Pulmonary artery endothelial cell (primary cell): ENCODE measurements at places on chromosomes 11 and 22.

GRCh38 chr11:21896746-21897602, 295.9 kb upstream of the ANO5 start:
- no peak for DNase-seq

- DNase-seq, result peak; percentile 72
These were observed 8.8 kb upstream of the PLA2G3 start for GRCh38 chr22:31148953-31149627.

DNA sequence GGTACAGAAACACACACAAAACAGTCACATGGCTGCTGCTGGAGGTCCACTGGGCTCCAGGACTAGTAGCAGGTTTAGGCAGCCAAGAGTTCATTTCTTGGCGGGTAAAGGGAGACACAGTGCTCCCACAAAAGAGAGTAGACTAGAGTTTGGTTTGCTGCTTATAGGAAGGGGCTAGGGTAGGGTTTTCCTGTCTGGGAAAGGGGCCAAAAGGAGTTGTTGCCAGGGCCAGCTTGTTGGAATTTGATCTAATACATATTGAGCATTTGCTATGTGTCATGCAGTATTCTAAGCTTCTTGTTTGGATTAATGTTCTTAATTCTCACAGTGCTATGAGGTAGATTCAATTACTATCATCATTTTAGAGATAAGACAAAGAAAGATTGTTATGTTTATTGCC, 195.1 kb upstream of the PLET1 start:
- DNase-seq, result no peak

DNA sequence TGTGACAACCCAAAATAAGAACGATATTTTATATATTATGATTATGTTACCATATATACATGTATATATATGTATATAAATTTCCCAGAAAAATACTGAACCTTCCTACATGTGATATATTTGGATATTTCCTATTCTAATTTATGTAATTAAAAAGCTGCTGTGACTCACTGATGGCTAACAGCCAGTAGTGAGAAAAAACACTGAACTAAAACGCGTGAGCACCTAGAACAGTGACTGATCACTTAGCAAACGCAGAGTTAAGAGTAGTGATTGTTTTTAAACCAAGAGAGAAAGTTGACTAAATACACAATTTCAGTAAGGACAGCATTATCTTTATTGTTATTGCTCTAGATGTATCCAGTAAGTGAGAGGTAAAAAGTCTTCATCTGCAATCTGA, 213.8 kb downstream of the TMEM135 start:
- no peak for DNase-seq

DNA sequence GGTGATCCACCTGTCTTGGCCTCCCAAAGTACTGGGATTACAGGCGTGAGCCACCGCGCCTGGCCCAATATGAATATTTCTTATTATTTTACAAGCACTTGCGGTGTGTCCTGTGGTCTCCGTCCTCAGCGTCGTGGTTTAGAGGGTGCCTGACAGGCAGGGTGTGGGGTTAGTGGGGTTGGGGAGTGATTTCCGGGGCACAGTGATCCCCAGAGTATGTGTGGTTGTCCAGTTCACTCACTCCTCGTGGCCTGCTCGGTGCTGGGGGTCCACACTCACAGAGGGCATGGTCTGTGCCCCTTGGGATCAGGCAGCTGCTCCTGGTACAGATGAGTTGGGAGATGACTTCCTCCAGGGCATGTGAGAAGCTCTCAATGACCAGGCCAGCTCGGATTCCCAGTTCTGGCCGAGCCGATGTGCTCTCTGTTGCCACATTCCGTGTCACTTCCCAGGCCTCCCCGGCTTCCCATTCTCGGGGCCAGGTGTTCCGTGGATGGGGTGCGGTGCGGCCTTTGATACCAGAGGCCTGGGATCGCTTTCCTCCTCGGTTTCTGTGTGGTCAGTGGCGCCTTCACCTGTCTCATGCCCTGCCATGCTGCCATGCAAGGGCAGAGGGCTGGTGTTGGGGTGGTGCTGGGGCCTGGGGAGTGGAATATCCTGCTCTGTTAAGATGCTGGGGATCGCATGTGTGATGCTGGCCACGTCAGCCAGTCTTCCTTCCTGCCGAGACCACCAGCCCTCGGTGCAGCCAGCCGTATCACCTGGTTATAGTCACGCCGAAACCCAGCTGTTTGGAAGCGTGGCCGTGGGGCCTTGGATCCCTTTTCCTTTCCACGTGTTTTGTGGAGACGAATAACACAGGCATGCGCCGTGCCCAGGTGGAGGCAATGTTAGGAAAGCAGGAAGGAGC, 39.6 kb downstream of the PARVB start:
- no peak for DNase-seq

DNA sequence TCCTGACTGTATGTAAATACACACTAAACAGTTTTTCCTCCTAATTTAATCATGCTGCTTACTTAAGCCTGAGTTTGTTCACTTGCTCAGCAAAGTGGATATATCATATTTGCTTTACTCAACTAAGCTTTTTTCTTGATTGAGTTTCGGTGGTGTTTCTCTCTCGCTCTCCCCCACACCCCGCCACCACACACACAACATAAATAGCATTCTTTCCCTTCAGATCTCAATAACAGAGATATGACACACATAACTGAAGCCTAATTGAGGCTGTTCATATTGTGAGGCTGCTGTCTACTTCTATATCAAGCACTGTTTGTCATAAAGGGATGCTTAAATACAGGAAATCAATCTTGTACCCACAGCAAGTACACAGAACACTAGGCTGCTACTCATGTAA, 364.9 kb downstream of the FAT3 start:
- DNase-seq, result no peak

GRCh38 chr11:86678296-86678695, 5.9 kb upstream of the ME3 start:
- no peak for DNase-seq

- no peak for DNase-seq
These were observed 104.0 kb downstream of the SIK3 start for GRCh38 chr11:116994195-116994594.

DNA sequence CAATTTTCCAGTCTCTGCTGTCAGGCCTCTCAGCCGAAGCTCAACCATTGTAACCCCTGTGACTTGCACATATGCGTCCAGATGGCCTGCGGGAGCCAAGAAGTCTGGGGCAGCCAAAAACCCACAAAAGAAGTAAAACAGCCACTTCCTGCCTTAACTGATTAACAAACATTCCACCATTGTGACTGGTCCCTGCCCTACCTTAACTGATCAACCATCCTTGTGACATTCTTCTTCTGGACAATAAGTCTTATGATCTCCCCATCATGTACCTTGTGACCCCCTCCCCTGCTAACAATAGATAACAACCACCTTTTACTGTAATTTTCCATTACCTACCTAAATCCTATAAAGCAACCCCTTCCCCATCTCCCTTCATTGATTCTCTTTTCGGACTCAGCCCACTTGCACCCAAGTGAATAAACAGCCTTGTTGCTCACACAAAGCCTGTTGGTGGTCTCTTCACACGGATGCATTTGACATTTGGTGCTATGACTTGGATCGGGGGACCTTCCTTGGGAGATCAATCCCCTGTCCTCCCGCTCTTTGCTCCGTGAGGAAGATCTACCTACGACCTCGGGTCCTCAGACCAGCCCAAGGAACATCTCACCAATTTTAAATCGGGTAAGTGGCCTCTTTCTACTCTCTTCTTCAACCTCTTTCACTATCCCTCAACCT, 1.3 kb upstream of the NDUFC2 start:
- no peak for DNase-seq

- no peak for DNase-seq
These were observed at the start of gene HDAC10 for GRCh38 chr22:50250555-50251476. TSS of gene HDAC10 (minus strand) at chr22:50251265. CDS start at chr22:50251032, 233 bp downstream.

GRCh38 chr11:104142698-104143097, 21.2 kb downstream of the PDGFD start:
- no peak for DNase-seq

DNA sequence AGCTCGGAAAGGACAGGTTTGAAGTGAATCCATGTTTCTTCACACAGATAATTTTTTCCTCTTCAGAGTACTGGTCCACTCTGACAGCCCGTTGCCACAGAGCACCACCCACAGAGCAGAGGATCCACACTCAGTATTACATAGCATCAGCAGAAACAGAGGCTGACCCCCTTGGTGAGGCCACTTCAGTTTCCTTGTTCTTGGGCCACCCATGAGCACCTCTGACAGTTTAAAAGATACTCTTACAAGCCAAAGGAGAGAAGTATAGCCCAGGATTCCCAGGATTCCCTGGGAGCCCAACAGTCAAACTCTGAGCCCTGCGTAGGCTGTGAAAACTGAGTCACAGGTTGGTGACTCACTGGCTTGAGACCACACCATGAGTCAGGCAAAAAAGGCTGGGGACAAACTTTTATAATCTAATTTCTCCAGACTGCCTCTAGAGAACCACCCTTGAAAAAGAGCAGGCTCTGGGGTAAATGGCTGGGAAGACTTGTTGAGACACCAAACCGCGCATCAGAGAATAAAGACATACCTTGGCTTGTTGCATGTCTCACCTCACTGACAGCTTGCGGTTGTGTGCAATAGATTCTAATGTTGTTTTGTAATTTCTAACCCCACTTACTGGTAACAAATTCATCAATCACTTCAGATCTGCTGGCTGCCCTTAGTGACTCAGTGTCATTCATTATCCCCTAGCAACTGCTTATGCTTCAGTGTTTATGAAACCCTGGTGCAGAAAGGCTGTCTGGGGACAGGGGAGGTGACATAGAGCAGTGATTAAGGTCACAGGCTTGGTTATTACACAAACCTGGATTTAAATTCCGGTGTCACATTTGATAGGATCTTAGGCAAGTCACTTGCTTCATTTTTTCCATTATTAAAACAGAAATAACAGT, 56.9 kb upstream of the PRSS23 start:
- DNase-seq, result peak; percentile 69

DNA sequence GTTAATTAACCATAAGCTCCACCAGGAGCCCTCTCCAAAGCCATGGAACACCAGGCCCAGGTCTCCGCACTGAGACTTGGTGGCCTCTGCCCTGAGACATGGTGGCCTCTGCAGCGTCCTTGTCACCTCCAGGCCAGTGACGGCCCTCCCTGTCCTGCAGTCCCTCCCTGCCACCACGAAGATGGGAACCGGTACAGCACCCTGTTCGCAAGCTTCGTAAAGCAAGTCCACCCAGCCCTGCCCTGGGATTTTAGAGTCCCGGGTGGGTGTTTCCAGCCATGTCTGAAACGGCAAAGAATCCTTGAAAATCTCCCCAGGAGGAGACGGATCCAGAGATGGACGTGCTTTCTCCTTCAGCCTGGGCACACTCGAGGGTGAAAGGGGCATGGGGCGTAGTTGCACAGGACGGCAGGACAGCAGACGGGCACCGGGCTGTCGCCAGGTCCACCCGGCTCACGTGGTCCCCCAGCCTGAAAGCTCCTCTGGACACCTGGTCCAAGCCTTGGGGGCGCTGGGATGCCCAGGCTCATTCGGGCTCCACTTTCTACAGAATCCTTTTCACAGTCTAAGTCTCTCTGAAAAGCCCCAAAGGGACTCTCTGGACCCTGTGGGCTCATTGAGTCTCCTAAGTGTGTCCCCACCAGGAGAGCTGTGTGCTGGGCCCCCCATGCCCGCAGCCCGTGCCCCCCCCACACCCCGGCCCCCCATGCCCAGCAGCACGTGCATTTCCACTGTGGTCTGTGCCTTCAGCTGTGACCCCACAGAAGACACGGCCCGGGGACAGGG, 456.2 kb downstream of the BRD1 start:
- no peak for DNase-seq

GRCh38 chr11:75547617-75548058, 14.4 kb upstream of the SERPINH1 start:
- DNase-seq, result peak; percentile 17

DNA sequence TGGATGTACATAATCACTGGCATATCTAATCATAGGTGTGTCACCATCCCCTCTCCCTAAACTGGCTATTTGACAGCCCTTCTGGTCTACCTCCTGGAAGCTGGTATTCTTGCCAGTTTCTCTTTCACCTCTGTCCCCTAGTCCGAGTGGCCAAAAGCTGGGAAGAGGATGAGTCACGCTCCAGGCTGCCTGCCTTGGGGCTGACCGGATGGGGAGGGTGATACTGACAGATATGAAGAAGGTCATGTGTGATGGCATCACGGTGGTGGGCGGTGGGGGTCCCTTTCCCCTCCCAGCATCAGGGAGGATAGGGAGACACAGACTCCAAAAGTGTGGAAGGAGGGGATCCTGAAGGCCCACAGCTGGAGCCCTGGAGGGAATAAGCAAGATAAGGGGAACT, 4.8 kb downstream of the OAF start:
- DNase-seq, result no peak

- DNase-seq, result no peak
These were observed 140.2 kb upstream of the TIMP3 start for GRCh38 chr22:32661296-32661695.

GRCh38 chr11:69134957-69135356, 20.8 kb upstream of the SMIM38 start:
- no peak for DNase-seq

DNA sequence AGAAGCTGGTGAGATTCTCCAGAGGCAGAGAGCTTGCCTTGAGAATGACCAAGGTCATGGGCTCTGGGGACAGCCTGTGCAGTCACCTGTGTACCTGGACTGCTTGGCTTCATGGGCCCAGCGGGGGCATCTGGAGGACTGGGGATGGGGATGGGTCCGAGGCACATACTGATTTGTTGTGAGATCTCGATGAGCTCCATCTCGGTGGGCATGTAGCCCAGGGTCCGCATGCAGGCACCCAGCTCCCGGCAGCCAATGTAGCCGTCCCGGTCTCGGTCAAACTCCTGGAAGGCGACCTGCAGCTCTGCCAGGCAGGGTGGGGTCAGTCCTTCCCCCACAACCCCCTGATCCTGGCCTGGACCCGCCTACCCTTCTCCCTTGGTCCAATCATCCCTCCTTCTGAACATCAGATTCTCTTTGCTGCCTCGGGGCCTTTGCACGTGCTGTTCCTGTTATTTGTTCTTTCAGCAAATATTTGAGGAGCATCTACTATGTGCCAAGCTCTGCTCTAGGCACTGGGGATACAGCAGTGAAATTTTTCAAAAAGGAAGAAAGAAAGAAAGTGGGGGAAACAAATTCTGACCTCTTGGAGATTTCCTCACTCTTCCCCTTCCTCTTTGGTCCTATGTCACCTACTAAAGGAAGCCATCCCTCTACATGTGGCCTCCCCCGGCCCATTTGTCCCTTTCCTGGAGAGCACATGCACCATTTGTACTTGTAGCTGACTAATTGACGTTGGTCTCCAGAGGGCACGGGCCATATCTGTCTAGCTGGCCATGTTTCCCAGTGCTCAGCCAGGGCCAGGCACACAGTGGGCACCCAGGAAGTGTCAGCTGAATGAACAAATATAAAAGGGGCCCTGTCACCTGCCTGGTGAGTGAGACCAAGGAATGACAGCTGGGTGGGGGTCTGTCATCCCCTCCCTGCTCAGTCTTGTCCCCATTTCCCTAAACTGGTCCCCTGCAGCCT, 2.1 kb downstream of the CABP2 start:
- DNase-seq, result no peak

- DNase-seq, result no peak
These were observed 75.9 kb downstream of the FAM83F start for GRCh38 chr22:40070701-40071100.

DNA sequence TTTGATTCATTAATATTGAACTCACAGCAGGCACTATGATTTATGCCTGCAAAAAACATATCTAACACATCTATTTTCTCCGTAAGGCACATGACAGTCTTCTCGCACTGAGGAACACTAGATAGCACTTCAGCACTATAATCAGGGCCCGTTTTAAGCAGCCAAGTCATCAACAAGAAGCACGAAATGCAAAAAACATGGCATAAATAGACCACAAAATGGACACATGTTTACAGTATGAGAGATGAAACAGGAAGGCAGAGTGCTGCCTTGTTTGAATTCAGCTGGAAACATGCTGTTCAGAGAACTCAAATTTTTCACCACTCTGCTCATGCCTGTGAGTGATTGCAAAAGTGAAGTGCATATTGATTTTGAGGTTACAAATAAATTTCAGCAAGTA, 205.8 kb upstream of the PDGFD start:
- DNase-seq, result no peak
